Left renal cortex interstitium (tissue), 4 donors: ENCODE measurements at places on chromosomes 7 and 10. TPM values are rescaled to one million over a fixed set of nuclear protein-coding genes. Genes with fewer than 3 reads are reported as not detected.

The HTR5A gene
- not detected for polyA plus RNA-seq

The FZD8 gene
- 21.1 TPM for polyA plus RNA-seq

The CFAP58 gene
- polyA plus RNA-seq = 0.48 TPM

The GIMAP8 gene
- 8.2 TPM for polyA plus RNA-seq

The PDLIM1 gene
- polyA plus RNA-seq = 74.1 TPM

The VIPR2 gene
- 3.7 TPM for polyA plus RNA-seq

The H2BK1 gene
- polyA plus RNA-seq = not detected

The OR2F1 gene
- polyA plus RNA-seq = 0.17 TPM

The CYP3A5 gene
- polyA plus RNA-seq = 2.1 TPM
